ENCODE measurements at places on chromosomes 4 and X. TPM values are rescaled to one million over a fixed set of nuclear protein-coding genes. Genes with fewer than 3 reads are reported as not detected.

DNA sequence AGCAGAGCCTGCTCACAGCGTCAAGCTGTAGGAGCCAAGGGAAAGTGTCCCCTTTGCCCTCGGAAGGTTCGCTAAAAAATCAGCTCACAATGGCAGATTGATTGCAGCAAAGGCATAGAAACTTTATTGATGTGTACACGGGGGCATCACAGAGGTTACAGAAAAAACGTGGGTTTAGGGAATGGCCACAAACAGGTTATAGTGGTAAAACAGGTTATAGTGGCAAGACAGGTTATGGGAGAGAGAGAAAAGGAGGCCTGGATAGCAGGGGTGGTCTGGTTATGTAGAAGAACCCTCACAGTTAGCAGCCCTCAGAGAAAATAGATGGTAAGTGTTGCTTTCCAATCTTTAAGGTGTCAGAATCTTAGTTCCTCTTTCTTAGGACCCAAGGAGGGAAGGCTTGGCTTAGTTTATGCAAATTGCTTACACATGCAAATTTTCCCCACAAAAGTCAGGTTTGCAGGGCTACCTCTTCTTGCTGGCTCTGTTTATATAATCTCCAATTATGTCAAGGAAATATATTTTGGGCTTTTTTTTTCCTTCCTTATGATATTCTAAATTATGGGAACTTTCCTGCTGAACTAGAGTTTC is 113.7 kb downstream of the BMP15 start:
- DNase-seq = no peak

- no peak for DNase-seq
These were observed 32.9 kb downstream of the EREG start for GRCh38 chr4:74397748-74398426.

DNA sequence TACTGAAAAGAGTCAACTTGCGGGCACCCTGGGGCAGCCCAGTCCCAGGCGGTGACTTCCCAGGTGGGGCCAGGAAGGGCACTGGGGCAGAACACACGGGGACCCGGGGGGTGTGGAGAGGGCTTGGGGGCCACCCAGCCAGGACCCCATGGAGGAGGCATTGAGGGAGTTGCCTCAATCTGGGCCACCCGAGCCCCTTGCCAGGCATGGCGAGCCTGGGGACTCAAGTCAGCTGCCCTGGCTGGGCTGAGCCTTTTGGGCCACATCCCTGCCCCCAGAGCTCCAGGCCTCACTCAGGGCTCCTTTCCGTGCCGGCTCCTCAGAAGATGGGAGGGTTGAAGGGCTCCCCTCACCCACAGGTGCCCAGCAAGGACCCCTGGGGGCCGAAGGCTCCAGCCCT is 6.6 kb upstream of the CPLX1 start:
- DNase-seq = peak; percentile 56

DNA sequence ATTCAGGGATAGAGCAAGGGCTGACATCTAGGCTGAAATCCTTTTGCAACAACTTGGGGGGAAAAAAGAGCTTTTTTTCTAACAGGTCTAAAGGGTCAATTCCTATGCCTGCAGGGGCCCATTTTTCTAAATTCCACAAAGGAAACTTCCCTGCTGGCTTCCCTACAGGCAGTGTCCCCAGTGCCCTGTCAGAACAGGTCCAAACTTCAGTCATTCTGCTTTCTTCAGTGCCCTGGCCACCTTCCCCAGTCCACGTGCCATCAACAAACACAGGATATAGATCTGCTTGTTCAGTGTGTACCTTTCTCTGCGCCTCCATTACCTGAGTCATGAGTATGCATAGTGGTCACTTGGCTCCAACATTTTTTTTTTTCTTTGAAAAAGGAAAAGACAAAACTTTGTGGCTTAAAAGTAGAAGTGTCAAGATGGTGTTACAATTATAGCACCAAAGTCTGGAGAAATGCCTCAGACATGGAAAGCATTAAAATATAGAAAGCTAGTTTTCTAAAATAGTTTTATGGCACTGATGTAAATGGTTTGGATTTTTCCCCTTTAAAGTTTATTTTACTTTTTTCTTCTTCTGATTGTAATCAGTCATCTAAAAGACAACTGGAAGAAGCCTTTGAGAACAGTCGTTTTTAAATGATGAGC is 84.0 kb upstream of the JADE1 start:
- no peak for DNase-seq

DNA sequence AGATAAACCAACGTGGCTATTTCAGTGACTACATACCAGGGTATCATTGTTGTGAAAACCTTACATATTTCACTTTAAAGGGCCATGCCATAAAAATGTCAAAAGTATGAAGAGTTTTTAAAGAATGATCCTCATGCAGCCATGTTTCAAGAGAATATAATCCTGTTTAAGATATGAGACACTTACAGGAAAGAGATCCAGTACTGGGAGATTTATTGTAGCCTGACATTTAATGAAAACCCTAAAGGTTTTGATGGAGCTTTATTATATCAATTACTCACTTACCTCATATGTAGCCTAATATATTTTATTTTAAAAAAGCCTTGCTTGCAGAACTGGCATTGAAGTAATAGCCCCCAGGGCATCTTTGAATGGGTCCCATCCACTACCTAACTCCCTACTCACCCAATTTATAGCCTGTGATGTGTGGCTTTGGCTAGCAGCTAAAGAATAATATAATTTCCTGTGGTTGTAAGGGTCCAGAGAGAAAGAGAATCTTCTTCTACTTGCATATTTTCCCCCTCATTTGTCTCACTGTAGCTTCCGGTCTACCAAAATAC is 7.7 kb upstream of the GABRG1 start:
- no peak for DNase-seq

DNA sequence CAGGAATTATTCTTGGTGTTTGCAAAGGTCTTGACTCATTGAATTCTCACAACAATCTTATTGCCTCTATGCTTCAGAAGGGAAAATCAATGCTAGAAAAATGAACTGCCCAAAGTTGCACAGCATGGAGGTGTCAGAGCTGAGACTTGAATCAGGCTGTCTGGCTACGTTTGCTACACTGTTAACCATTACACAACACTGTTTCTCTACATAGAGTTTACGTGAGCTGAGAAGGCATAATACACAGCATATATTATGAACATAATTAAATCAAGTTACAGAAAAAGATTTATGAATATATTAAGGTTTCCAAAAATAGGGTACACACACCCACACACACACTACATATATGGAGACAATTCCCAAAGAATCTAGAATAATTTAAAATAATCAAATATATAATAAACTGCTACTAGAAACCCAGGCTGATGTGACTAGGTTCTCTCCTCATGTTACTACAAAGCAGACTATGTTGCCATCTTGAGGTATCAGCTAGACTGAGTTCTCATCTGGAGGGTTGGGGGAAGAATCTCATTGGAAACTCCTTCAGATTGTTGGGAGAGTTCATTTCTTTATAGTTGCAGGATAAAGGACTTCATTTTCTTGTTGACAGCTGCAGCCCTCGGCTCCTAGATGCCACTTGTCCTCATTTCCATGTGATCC is 1270.5 kb downstream of the ARAP2 start:
- DNase-seq = no peak

GRCh38 chr4:149997881-149998421 is 80.3 kb upstream of the DCLK2 start:
- no peak for DNase-seq

- DNase-seq = no peak
These were observed 24.0 kb downstream of the NPY5R start for GRCh38 chr4:163367651-163368050.

DNA sequence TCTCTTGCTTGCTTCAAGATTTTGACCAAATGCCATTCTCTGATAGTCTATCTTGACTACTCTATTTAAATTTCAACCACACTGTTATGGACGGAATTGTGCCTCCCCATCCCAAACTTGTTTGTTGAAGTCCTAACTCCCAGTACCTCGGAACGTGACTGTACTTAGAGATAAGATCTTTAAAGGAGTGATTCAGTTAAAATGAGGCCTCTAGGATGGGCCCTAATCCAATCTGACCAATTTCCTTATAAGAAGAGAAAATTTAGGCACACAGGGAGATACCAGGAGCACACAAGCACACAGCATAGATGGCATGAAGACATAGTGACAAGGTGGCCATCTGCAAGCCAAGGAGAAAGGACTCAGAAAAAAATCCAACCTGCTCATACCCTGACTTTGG is 269.9 kb downstream of the KCNIP4 start:
- no peak for DNase-seq

- DNase-seq = no peak
These were observed 51.4 kb downstream of the RAB40A start for GRCh38 chrX:103467887-103468286.

- no peak for DNase-seq
These were observed 68.4 kb downstream of the GPAT3 start for GRCh38 chr4:83604321-83604720.

DNA sequence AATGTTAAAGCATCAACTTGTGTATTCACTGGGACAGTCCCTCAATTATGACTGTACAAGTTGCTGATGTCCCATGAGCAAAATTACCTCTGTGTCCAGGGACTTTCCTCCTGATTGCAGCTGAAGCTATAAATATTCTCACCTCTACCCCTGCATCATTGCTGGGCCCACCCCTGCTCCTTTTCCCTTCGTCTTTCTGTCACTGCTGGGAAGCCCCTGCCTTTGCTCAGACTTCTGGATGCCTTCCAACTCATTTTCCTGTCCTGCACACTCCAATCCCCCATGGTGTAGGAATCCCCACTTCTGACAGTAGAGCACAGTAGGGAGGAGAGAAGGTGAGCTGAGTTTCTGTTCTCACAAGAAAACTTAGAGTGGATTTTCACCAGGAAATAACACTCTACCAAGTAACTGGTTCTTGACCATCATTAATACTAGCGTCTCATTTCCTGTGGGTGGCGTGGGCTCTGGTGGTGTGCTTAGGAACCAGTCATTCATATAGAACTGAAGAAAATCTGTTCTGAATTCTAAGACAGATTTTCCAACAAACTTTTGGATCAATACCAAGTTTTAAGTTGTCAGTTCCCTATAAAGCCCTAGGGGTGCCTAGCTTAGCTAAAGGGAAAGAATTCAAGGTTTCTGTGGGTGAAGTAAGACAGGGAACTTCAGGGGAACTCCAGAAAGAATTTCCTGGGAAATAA is 136.2 kb upstream of the MED14 start:
- DNase-seq = peak; percentile 69

DNA sequence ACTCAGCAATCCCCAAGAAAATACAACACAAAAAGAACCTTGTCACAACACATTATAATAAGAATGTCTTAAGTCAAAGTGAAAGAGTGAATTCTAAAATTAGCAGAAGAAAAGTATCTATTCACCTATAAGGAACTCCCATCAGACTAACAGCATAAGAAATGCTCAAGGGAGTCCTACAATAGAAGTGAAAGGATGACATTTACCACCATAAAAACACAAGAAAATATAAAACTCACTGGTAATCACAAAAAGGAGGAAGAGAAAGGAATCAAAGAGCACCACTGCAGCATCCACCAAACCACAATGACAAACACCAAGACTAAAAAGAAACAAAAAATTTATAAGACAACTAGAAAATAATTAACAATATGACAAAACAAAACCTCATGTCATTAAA is 257.0 kb upstream of the AGTR2 start:
- no peak for DNase-seq

DNA sequence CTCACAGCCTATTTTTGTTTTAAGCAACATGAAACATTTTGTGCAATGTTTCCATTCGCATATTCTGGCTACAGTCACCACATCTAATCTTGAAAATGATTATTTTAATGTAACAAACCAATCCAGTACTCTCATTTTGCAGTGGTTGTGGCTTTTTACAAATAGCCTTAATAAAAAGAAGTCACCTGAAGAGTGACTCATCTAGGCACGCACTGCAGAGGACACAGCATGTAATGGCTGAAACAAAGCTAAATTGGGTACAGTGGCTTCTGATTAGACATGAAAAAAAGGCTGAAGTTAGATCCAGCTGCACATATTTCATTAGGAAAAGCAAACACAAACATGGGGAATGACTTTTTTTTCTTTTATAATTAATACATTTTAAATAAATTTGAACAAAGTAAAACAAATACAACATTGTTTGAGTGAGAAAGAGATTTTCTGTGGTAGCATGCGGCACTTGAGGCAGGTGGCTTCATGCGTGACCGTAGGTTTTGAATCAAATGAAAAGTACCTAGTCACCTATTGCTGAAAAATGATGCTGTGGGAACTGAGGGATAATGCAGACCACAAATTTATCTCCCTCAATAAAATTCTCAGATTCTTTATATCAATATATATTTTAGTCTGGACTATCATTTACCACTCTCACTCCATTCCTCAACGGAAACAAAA is 240.8 kb upstream of the DDX53 start:
- no peak for DNase-seq

DNA sequence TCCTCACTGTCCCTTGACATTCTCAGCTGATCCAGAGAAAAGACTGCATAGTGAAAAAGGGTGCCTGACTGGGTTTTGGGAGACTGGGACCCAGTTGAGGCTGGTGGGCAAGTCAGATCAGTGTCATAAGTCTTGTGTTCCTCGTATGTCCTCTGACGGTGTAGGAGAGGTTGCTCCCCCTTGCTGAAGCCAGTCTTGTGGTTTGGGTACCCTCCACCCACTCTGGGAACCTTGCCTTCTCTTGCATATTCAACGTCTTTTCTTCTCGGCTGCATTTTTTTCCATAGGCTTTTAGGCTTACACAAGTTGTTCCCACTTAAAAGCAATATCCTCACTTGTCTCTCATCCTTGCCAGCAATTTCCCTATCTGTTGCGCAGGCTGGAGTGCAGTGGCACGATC is 211.9 kb downstream of the PTTG2 start:
- DNase-seq = no peak

DNA sequence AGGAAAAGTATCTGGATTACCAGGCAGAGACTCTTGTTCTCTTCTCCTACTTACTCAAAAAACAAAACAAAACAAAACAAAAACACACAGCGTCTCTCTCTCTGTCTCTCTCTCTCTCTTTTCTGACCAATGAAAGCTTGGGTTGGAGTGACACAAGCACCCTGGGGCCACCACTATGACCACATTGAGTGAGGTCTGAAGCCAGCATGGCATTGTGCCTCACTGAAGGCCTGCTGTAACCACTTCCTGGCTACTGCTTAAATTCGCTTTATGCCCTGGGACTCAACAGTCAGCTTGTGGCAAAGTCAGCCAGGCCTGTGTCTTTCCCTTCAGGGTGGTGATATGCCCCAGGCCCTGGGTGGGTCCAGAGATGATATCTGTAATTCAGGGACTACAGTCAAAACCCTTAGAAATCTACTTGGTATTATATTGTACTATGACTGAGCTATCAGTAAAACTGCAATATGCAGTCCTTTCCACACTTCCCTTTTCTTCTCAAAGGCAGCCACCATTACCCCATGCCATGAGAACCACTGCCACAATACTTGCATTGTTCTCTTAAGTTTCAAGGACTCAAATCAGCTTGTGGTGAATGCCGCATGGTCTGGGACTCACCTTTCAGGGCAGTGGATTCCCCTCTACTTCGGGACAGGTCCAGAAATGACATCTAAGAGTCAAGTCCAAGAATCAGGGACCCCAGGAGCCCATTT is 606.8 kb upstream of the KLHL4 start:
- DNase-seq = no peak

The CT45A2 gene
- total RNA-seq = not detected

The LGI2 gene
- total RNA-seq = not detected

The ACOT9 gene
- total RNA-seq = 42.6 TPM

The SPANXB1 gene
- total RNA-seq = not detected

The FAM241A gene
- 4.3 TPM for total RNA-seq

The ADH1B gene
- total RNA-seq = not detected

The SUPT20HL1 gene
- total RNA-seq = not detected

The IGFBP7 gene
- total RNA-seq = 82.1 TPM

The FIP1L1 gene
- total RNA-seq = 83.6 TPM

The SPACA5 gene
- total RNA-seq = not detected

The HSFX4 gene
- not detected for total RNA-seq

The STIM2 gene
- 57.9 TPM for total RNA-seq

The AKAP17A gene
- total RNA-seq = 98.4 TPM

The POF1B gene
- total RNA-seq = not detected

The IQSEC2 gene
- 0.48 TPM for total RNA-seq

The CAPN6 gene
- total RNA-seq = not detected

The ASB5 gene
- not detected for total RNA-seq

The MAGED4 gene
- total RNA-seq = not detected
